ENCODE measurements at places on chromosomes 12 and 14.
A peak's percentile ranks its signal among the peaks of the same experiment; 100 is the strongest.

DNA sequence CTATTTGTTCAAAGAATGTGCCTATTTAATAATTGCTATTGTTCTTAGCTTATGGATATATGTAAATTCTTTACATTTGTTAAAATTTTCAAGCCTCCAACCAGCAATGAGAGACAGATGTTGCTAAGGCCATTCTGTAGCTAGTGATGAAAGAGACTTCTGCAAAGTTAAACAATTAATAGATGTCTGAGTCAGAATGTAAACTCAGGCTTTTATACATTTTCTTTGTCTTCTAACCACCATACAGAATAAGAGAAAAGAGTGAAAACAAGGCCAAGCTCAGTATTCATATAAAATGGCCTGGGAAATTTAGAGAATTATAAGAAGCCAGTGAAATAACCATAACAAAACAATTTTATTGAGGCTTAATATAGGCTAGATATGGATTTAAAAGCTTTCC is 1102.3 kb upstream of the SEL1L start:
- no peak for DNase-seq

DNA sequence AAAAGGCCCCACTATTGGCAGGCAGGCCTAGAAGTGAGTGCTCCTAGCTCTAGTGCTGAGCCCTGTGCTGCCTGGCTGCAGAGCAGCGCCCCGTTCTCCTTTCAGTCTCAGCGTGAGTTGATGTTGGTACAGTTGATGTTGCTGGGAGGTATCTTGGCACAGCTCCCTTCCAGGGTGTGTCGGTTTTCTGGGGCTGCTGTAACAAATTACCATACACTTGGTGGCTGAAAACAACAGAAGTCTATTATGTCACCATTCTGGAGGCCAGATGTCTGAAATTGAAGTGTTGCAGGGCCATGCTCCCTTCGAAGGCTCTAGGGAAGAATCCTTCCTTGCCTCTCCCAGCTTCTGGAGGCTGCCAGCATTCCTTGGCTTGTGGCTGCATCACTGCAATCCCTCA is 151.4 kb downstream of the TSPAN9 start:
- no peak for DNase-seq

- DNase-seq: peak; percentile 68
These were observed 57.1 kb downstream of the ATG14 start for GRCh38 chr14:55354500-55354899.

DNA sequence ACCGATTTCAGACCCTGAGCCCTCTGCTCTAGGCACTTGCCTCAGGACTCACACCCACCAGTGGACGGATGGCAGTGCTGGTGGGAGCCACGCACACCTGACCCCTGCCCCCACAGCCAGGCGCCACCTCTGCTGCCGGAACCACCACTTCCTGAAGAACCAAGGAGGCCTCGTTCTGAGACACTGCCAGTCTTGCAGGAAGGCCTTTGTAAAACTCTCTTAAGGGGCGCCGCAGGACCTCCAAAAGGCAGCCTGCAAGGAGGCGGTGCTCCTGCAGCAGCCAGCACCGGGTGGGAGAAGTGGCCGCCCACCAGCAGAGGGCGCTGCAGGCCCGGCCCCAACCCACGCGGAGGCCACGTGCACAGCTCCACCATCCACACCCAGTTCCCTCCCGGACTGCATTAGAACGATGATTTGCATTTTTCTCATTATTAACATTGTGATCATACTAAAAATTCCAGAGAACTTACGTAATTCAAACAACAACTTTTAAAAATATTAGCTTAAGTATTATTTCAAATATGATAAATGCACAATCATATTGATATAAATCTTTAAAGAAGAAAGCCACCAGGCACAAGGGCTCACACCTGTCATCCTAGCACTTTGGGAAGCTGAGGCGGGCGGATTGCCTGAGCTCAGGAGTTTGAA is 12.8 kb downstream of the STX2 start:
- peak; percentile 39 for DNase-seq

- no peak for DNase-seq
These were observed 90.7 kb downstream of the NINJ2 start for GRCh38 chr12:572532-572899.

GRCh38 chr12:94736004-94736403 is 85.6 kb upstream of the TMCC3 start:
- no peak for DNase-seq

GRCh38 chr12:106753526-106753925 is 21.0 kb upstream of the RIC8B start:
- DNase-seq: peak; percentile 92

DNA sequence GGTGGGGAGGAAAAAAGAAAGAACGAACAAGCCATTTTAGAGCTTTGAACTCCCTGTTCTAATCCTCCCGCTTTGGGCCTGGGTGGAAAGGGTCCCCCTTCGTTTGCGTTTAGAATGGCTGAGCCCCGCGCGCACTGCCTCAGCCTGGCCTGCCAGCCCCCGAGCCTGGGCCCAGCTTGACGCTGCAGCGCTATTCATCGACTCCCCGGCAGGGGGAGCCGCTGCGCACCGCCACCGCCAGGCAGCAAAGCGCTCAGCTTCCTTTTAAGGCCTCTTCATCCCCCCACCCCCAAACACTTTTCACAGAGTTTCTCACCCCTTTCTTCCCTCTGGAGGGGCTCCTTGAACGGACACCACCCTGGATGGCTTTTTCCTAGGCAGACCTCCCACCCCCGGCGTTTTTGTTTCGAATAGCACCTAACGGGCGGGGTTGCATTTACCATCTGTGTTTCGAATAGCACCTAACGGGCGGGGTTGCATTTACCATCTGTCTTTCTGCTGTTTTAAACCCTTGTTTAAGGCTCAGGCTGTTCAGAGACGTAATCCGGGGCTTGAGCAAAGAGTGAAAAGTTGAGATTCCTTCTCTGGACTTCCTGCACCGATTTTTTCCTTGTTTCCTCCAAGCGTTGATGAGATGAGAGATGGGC is 56.4 kb upstream of the PIWIL1 start:
- DNase-seq: no peak
